ENCODE measurements at places on chromosomes 13 and 19.
A peak's percentile ranks its signal among the peaks of the same experiment; 100 is the strongest.

GRCh38 chr13:105597573-105597972 is 937.9 kb downstream of the EFNB2 start:
- no peak for DNase-seq

DNA sequence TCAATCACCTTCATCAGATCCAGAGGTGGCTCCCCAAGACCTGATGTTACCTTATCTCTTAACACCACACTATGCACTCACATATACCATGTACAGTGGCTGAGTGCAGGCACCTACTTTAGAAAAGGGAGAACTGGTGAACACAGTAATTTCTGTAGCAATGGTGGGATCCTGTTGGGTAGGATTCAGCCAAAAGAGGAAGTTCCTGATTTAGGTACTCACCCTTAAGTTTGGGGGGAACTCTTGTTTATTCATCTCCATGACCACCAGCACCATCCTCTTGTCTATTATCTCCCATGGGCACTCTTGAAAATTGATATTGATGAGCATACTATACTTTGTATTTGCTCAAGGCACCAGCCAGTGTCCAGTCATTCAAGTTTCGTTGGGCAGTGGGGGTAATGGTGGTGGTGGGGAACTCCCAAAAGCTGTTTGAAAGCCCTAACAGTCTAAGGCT is 324.4 kb downstream of the LMO7 start:
- DNase-seq = no peak

GRCh38 chr19:40590464-40591265 is 10.5 kb upstream of the LTBP4 start:
- no peak for DNase-seq

- DNase-seq = no peak
Measured at GRCh38 chr13:23554000-23554399, 16.2 kb upstream of the TNFRSF19 start.

DNA sequence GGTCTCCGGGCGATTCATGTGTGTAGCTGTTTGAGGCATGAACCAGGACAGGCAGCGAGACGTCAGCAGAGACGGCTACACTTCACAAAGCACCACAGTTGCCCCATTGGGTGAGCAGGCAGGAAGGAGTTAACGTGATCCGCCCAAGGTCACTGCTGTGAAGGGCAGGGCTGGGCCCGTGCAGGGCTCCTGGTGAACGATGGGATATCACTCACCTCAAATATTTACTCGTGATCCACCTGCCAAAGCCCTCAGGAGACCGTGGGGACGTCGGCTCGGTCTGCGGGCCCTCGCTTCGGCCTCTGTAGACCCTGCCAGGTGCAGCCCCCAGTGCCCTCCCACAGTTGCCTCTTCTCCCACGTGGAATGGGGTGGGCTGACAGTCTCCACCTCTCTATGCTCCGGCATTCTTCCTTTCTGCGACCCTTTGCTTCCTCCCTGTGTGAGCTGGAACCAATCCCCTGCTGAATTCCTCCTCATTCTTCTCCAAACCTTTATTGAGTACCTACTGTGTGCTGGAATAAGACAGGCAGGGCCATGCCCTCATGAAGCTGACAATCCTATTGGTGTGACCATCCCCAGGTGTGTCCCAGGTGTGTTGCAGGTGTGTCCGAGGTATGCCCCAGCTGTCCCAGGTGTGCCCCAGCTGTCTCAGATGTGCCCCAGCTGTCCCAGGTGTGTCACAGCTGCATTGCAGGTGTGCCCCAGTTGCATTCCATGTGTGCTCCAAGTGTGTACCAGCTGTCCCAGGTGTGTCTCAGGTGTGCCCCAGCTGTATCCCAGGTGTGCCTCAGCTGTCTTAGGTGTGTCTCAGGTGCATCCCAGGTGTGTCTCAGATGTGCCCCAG is 2.0 kb upstream of the GRK1 start:
- no peak for DNase-seq

DNA sequence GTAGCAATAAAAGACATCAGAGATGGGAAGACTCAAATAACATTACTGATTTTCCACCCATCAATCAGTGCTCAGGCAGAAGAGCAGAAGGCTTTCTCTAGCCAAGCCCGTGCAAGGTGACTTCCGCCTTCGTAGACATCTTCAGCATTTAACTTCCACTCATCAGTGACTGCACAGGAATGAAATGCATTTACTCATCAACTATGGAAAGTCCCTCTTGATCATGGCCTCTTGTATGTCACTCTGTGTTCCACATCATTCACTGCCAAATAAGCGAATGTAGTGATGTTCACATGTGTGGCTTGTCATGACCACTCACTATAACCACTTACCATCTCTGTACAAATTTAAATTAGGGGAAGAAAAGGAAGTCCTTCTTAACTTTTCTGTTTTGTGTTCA is 49.4 kb downstream of the SACS start:
- DNase-seq = no peak

DNA sequence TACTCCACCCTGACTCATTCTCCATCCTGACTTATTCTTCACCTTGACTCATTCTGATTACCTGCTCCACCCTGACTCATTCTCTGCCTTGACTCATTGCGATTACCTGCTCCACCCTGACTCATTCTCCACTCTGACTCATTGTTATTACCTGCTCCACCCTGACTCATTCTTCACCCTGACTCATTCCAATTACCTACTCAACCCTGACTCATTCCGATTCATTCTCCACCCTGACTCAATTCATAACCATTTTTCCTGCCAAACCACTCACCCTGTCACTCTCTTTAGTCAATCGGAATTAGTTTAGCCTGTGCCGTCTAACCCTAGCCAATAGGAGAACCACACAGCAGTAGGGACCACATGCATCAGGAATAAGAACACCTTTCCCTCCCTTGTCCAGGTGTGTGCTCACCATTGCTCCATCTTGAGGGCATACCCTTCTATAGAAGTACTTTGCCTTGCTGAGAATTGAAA is 1227.4 kb upstream of the PCDH20 start:
- DNase-seq = no peak

GRCh38 chr13:82976499-82976898 is 905.8 kb downstream of the SLITRK1 start:
- DNase-seq = no peak

- DNase-seq = no peak
Measured at GRCh38 chr13:73940098-73940497, 194.1 kb downstream of the KLF12 start.

- DNase-seq = peak; percentile 20
Measured at GRCh38 chr19:35789195-35789977, 14.0 kb downstream of the ARHGAP33 start.

DNA sequence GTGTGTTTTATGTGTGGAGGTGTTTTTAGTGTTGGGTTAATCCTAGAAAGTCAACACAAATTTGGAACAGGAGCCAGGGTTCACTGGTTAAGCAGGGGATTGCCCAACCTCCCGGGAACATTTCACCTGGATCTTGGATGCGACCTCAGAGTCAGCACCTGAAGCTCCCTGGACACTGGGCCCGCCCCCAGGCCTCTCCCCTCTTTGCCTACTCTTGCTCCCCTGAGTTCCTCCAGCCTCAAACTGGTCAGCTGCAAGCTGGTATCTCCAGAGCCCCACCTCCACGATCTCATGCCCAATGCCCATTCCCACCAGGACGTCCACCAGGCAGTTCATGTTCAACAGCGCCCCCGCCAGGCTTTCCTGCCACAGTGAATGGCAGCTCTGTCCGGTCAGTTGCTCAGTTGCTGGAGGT is 9.7 kb downstream of the HSD17B14 start:
- peak; percentile 70 for DNase-seq

- no peak for DNase-seq
Measured at GRCh38 chr19:19271828-19272599, 1.1 kb downstream of the TM6SF2 start.

DNA sequence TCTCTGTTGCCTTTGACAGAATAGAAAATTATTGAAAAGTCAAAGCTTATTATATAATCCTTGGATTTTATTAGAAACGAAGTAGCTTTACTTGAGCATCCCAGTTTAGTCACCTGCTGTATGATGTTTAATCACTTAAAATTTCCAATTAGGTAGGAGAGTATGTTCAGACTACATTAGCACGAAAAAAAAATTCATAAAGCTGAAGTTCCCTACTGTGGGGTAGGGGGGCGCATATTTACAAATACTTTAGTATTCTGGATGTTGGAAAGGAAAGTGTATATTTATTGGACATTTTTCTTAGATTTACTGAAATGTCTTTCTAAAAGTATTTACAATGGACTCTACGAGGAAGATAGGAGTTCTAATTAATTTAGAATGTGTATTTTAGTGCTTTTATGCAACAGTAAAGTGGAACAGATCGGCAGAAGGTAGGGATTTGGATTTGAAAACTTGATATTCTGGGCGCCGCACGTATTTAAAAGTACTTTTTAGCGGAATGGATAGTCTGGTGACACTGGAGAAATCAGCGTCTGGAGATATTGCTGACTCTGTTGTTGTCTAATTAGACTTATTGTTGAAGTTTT is 1.9 kb downstream of the CDK8 start:
- no peak for DNase-seq

GRCh38 chr13:100392709-100393630 is 195.6 kb downstream of the GGACT start:
- peak; percentile 86 for DNase-seq

- peak; percentile 60 for DNase-seq
Measured at GRCh38 chr13:27744801-27745200, 47.5 kb upstream of the GSX1 start.

DNA sequence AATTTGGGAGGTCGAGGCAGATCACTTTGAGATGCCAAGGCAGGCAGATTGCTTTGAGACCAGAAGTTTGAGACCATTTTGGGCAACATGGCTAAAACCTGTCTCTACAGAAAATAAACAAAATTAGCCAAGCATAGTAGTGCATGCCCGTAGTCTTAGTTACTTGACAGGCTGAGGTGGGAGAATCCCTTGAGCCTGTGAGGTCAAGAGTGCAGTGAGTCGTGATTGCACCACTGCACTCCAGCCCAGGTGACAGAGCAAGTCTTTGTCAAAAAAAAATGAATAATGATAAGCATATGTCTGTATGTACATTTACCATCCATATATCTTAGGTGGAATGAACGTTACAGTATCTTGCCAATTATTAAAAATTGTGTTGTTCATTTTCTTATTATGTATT is 2447.7 kb downstream of the PCDH9 start:
- no peak for DNase-seq

- DNase-seq = peak; percentile 94
Measured at GRCh38 chr19:289651-290371, 1.4 kb downstream of the PLPP2 start.

GRCh38 chr19:19550485-19550929 is 12.4 kb downstream of the CILP2 start:
- DNase-seq = no peak

DNA sequence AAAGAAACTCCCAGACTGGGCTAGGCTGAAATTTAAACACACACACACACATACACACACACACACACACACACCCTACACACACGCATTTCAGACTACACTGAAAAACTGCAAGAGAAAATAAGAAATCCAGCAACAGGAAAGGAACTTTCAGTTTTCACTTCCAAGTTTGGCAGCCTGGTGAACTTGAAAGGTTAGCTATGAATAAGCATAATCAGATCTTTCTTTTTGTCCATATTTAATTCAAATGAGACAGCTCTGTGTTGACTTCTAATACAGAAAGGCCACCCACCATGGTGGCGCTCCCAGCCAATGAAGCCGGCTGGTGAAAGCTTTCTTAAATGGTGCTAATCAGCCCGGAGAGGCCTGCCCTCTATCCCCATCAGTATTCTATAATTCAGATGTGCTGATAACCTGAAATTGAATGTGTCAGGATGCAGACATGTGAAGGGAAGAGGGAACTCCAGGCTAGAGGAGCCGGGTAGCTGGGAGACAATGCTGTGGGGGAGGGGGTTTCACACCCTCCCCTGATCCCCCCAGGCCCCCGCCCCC is 108.3 kb upstream of the ZNF536 start:
- no peak for DNase-seq

DNA sequence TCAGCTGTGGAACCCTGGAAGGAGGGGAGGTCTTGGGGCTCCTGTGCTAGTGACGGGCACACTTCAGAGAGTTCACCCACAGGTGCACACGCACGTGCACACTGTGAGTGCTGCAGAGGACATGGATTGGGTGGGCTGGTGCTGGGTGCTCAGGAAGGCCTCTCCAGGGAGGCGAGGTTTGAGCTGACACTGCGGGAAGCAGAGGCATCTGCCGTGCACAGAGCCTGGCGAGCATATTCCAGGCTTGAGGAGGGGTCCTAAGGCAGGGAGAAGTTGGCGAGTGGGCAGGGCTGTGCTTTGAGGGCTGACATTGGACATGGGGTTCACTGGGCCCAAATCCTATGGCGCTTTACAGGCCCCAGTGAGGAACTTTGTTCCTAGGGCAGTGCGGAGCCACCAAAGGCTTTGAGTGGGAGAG is 25.6 kb downstream of the CCDC8 start:
- no peak for DNase-seq

GRCh38 chr13:71015021-71015420 is 852.0 kb downstream of the DACH1 start:
- no peak for DNase-seq

DNA sequence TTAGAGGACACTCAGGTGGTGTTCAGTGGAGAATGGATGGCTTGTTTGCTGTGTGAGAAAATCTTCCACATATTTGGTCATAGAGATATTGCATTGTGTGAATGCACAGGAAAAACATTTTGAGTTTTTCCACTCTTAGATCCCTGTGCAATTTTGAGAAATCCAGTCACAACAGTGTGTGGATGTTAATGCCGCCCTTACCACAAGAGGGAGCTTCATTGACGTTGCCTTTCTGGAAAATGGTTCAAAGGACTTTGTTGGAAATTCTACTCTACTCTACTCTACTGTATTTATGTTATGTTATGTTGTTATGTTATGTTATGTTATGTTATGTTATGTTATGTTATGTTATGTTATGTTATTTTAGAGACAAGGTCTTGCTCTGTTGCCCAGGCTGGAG is 13.4 kb downstream of the ZNF20 start:
- no peak for DNase-seq

DNA sequence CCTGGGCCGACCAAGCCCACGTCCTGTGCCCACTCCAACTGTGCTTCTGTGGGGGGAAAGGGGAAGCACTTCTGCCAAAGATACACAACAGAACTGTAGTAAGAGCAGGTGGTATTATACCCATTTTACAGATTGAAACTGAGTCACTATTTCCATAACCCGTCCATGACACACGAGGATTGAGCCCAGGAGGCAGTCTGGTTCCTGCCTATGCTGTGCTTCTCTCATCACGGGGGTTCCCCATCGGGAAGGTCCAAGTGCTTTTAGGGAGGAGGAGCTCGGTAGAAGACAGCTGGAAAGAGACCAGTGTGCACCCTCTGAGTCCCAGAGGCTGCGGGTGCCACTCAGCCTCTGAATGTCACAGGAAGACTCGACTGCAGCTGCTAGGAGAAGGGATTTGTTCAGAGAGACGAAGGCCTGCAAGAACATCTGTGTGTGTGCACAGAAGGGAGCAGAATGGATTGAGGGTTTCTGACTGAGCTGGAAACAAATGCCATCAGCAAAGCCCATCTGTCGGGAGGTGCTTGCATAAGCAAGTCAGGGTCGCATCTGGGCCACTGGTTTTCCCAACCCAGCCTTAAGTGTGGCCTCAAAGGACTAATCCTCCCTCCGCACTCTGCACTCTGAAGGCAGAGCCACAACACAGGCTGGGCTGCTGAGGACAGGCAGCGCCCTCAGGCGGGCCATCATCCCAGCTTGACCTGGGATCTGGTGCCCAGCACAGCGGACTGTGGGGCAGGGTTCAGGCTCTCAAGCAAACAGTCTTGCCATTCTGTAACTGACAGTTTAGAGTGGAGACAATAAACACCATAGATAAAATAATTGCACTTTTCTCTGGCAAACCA is 150.0 kb downstream of the DPF1 start:
- peak; percentile 76 for DNase-seq
